BE2C (cell line): ENCODE measurements at places on chromosomes 6 and 20.

DNA sequence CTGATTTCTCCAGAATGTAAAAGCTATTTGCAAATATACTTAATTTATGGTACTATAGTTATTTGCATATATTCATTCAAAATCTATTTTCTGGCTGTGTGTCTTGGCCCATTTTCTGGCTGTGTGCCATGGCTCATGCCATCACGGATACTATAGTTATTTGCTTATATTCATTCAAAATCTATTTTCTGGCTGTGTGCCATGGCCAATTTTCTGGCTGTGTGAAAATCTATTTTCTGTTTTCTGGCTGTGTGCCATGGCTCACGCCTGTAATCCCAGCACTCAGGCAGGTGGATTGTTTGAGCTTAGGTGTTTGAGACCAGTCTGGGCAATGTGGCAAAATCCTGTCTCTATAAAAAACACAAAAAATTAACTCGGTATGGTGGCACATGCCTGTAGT lies 28.9 kb upstream of the RIPK1 start:
- DNase-seq: no peak

DNA sequence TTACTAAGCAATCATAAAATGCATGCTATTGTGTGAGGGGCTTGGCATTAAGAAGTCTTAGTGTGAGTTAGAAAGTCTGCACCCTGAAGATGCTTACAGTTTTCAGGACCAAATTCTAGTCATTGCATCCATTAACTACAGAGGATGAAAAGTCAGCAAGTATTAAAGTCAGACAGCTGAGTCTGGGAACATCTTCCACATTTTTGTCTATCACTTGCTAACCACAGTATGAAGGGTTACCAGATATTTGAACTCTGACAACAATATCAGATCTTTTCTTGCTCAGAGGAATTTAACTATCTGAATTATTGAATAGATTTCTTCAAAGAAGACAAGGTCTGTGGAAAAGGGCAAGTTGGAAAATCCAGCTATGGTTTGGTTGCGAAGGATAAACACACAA lies 264.4 kb downstream of the BTBD9 start:
- no peak for DNase-seq

GRCh38 chr6:18432619-18433018 lies 45.5 kb downstream of the RNF144B start:
- DNase-seq: no peak

- DNase-seq: peak; percentile 51
Observed at GRCh38 chr6:153976921-153977693, 61.9 kb upstream of the OPRM1 start.

DNA sequence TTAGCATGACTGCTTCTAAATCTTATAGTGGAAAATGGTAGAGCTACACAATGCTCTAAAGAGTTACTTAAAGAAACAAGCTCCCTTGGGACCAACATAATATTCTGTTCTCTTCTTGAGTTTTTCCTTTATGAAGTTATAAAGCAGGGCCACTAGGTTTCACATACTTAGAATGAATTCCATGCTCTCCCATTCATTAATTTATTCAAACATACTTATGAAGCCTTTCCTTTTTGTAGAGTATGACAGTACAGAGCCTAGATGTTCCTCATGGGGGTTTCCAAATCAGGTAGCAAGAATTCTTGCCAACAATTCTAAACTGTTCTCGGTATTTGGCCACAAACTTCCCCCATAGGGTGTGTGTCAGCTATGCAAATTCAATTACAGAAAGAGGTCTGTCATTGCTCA lies 20.6 kb upstream of the FABP7 start:
- DNase-seq: no peak

DNA sequence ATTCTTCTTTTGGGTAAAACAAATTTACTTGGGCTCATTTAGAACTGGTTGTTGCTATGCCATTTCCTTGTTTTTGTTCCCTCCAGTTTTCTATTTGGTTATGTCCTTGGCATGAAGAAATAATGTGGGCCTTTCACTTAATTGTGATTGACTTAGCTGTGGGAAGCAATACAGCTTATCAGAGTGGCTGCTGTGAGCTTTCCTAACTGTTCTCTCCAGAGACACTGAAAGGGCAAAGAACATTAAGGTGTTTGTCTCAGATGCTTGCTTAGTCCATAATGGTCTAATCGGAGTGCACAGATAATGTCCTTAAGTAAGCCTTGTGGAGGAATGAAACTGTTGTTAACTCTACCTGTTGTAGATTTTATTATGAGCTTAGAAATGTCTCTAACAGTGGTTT lies 56.6 kb downstream of the SH3BGRL2 start:
- no peak for DNase-seq

GRCh38 chr20:56698749-56699148 lies 69.6 kb downstream of the TFAP2C start:
- no peak for DNase-seq

DNA sequence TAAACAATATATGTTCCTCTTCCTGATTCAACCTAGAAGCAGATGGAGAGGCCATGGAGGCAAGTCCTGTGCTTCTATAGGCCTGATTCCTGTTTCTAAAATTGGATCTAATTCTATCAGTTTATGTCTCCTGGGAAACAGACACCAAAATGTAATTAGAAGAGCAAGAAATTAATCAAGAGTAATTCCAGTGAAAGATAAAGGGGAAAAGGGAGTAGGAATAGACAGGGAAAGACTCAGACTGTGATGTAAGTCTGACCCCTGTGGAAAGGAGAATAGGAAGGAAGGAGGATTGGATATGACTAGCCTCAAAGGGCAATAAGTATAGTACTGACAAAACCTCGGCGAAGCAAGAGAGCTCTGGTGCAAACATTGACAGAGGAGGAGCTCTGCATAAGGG lies 33.9 kb upstream of the FBXO30 start:
- DNase-seq: peak; percentile 66

DNA sequence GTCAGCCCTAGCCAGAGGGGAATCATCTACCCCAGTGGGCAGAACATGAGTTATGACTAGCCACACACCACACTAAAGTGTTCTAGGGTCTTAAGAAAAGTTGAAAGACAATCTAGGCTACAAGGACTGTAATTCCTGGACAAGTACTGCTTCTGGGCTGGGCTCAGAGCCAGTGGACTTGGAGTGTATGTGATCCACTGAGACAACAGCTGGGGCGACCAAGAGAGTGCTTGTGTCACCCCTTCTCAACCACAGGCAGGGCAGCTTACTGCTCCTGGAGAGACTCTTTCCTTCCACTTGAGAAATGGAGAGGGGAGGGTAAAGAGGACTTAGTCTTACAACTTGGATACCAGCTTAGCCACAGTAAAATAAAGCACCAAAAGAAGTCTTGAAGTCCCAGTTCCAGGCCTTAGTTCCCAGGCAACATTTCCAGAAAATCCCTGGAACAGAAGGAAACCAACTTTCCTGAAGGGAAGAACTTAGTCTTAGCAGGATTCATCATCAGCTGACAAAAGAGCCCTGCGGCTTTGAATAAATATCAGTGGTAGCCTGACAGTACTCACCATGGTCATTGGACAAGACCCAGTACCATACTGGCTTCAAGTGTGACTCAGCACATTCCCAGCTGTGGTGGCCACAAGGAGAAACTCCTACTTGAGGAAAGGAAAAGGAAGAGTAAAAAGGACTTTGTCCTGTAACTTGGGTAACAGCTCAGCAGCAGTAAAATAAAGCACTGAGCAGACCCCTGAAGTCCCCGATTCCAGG lies 355.1 kb upstream of the ADGRB3 start:
- no peak for DNase-seq

GRCh38 chr20:62980380-62980960 lies 26.3 kb downstream of the BHLHE23 start:
- no peak for DNase-seq

DNA sequence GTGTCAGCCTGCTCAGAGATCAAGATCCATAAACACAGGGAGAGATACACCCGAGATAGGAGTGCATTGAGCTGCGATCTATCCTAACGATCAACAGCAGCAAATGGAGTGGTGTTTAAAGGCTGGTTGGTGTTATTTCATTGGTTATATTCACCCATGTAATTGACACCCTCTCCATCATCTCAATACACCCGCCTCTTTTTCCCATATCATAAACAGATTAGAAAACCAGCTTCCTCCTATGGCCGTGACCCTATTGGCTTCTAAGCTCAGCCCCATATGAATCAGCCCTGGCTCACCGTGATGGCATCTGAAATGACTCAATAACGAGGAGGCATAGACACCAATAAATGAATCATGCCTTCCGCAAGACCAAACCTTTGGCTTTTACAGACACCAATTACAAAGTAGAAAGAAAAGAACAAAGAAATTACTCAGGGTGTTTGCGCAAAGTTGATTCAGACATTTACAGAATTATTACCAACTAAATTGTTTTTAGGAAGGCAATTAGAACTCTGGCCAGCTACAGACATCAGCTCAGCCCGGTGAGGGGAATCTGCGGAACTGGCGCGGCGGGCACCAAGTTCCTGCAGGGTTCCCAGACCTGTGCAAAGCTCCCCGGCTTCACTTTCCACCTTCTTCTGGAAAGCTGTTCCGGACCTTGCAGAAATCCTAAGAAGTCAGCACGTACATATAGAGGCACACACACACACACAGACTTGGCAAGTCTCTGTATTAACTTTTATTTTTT lies 11.5 kb downstream of the PMEPA1 start:
- DNase-seq: no peak

GRCh38 chr6:29564875-29565274 lies 5.3 kb upstream of the UBD start:
- DNase-seq: no peak

DNA sequence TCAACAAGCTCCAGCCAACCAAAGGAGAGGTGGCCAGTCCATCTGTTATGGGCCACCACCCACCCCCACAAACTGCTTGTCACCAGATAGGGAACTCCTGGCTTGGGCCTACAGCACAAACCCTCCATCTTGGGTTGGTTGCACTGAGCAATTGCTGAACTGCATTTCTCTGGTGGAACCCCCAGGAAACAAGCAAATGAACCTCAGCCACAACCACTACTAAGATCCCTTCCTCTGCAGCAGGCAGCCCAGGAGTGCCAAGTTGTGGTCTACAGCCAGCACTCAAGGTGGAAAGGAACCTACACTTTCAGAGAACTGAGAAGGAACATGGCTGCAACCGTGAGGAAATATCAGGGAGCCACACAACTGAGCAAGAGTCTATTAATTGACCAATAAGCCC lies 171.6 kb downstream of the TMEM200A start:
- no peak for DNase-seq

DNA sequence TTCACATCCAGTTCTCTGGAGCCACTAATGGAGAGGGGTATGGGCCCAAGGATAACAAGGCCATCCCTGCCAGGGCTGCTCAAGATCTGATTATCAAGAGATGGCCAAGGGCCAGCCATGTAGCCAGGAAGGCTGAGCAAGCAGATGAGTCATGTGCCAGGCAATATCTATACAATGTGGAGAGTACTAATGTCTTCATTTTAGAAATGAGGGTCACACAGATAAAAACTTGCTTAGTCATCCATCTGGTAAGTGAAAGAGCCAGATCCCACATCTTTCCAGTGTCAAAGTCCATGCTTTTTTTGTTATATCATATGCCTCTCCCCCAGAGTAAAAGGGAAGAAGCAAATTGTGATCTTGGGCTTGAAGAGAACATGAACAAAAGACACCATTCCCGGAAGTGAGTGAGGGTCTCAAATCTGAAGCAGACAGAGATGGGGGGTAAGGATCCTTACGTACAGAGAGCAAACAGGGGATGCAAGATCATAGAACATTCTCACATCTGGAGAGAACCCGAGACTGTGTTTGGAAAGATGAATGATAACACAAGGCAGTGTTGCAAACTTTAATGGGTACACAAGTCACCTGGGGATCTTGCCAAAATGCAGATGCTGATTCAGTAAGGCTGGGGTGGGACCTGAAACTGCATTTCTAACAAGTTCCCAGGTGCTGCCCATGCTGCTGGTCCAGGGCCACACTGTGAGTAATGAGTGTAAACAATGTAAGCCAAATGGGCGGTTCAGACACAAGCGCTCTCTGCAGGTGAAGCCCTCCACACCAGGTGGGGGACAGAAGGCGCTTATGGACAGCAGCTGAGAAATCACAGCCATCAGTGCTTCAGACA lies 20.0 kb upstream of the GSTA3 start:
- DNase-seq: peak; percentile 85

DNA sequence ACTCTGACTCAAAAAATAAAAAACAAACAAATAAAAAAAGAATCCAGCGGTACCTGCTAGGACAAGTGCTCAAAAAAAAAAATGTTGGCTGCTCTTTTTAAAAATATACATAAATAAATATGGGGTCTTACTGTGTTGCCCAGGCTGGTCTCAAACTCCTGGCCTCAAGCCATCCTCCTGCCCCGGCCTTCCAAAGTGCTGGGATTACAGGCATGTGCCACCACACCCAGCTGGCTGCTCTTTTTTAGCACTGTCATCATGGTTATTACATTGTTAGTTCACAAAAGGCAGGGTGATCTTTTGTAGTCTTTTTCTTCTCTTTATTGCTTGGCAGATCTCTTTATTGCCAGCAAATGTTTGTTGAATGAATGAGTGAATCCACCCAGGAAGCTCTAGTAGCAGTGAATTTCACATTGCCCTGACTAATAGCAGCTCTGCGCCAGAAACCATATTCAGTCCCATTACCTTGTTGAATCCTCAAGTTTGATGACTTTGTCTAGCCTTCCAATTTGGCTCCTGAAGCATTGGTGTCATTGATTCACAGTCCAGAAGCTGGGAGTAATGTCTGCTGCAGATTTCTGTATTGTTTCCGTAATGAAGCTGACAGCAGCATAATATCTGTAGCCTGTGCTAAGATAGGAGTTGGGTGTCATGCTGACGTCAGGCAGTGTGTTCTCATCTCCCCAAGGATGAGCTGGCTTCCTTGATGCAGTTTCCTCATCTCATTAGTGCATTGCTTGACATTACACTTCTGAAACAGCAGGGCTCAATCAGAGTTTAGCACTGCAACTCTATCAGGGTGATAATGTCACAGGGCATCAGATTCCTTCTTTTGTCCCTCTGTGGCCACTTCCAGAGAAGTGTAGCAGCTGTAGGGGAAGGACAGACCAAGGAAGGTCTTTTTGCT lies 84.9 kb upstream of the TGM3 start:
- no peak for DNase-seq

DNA sequence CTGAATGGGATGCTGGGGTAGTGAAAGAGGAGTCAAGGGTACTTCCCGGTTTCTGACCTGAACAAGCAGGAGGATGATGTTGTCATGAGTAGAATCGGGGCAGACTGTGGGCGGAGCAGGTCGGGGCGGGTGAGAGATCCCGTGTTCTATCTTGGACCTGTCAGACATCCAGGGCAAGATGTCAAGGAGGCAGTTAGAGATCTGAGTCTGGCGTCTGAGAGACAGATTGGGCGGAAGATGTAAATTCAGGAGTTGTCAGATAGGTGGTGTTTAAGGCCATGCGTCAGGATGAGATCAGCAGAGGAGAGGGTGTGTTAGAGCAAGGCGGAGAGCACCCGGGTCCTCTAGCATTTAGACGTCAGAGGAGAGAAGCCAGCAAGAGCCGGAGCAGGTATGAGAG lies 115.5 kb downstream of the DLGAP4 start:
- DNase-seq: no peak

DNA sequence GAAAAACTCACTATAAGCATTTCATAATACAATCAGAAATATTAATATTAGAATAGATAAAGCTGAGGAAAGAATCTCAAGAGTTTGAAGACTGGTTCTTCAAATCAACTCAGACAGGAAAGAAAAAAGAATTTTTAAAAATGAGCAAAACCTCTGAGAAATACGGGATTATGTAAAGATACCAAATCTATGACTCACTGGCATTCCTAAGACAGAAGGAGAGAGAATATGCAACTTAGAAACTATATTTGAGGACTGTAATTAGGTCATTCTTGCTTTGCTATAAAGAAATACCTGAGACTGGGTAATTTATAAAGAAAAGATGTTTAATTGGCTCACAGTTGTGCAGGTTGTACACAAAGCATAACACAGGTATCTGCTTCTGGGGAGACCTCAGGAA lies 665.1 kb downstream of the RNF144B start:
- DNase-seq: no peak
